ENCODE measurements at places on chromosomes 5 and 9.

- DNase-seq, result no peak
These were observed 1026.9 kb downstream of the MAT2B start for GRCh38 chr5:164532235-164532900.

- DNase-seq, result no peak
These were observed 5.1 kb upstream of the ORM1 start for GRCh38 chr9:114317665-114318357.

- DNase-seq, result no peak
These were observed 131.4 kb downstream of the MED10 start for GRCh38 chr5:6246820-6247437.

- no peak for DNase-seq
These were observed 40.1 kb upstream of the STX17 start for GRCh38 chr9:99866398-99866797.

DNA sequence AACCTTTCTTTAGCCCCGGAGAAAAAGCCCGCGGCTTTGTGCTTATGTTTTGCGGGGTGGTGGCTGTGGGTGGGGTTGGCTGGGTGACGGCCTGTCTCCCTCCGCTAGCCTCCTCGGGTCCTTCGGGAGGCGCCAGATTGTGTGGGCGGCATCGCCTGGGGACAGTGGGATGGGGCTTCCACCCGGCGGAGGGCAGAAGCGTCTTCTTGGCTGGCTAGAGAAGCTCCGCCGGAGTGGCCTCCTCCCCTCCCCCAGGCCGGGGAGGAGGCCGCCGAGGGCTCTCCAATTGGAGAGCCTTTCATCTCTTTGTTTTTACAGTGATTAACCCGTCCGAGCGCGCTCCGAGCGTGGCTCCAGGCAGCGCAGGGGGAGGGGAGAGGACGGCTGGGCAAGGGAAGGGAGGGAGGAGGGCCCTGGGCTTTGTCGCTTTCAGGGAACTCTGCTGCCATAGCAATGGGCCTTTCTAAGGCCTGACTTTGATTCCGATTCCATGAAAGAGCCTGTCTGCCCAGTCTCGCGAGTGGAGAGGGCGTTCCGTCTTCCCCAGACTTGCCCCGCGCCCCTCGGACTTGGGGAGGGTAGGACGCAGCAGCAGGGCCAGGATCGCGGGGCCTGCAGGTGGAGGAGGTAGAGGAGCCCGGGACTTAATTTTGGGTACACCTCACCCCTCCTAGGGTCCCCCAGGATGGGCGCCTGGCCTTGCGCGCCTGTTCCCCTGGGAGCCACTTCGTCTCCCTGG is 36.7 kb upstream of the TIFAB start:
- no peak for DNase-seq

- no peak for DNase-seq
These were observed 41.9 kb upstream of the CFAP157 start for GRCh38 chr9:127664678-127665507.

- DNase-seq, result no peak
These were observed 197.8 kb upstream of the NREP start for GRCh38 chr5:111954516-111955395.
